ENCODE measurements at places on chromosomes 3 and 15.

GRCh38 chr3:37148208-37148607 is 26.2 kb downstream of the LRRFIP2 start:
- DNase-seq, result no peak

GRCh38 chr3:71208211-71209095 is 375.1 kb downstream of the FOXP1 start:
- no peak for DNase-seq

- DNase-seq, result no peak
These were observed 51.5 kb upstream of the SLCO3A1 start for GRCh38 chr15:91801836-91802534.

GRCh38 chr15:96358001-96358801 is 27.7 kb downstream of the NR2F2 start:
- DNase-seq, result no peak

DNA sequence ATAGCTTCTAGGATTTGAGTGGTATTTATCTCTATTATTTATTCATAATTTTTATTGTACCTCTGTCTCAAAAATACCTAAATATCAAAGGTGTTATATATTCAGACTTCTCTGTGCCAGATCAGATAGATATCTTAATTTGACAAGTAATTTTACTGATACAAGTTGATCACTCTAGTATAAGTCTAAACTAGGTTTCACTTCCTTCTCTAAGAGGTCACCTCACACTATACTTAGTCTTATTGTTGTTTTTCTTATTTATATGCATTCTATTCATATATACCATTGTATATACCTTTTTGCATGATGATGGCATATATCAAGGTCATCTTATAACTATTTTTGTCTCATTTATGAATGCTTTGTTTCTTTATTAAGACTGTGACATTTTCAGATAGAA is 26.4 kb upstream of the HGD start:
- DNase-seq, result no peak

DNA sequence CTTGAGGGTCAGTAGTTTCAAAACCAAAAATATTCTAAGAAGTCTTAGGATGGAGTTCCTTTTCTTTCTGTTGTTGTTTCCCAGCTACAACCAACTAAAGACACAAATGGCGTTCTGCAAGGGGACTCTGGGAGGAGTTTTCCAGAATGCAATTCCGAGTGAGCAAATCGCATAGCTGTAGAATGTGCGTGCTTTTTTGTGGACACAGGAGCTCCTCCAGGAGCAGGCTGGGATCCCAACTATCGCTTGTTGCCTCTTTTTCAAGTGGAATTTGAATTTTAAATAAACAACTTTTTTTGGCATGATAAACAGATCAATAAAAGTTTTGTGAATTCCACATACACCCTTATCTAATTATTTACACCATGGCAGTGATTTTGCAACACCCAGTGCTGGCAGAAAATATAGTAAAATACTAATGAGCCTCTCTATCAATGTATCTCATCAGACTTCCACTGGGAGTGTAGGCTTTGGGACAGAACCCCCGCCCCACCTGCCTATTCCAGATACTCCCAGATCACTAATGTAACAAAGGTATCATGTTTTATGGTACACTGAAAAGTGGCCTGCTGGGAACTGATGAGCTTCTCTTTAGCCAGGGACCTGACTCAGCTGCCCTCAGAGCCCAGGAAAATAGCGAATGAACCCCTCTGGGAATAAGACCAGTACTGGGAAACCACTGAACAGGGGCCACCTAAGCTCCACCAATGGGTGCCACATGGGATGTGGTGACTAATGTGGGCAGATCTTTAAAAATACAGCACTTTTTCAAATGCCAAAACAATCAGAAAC is 66.4 kb downstream of the LMCD1 start:
- DNase-seq, result no peak
